ENCODE measurements at places on chromosomes 12 and 14.

DNA sequence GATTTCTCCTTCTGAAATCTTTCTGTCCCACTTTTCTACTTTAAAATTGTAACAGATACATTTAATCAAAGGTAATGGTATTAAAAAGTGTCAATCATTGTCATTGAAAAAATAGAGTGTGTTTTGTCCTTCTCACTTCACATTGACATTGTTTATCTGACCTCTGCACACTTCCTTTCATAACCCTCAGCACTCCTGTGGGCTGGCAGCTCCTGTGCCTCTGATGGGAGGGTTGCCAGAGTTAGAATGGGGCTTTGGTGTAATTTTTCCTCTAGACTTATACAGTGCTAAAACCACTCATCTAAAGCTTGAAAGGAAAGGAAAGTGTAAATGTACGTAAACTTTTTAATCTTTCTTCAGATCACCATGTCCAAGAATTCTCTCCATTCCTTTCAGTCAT, 23.7 kb downstream of the KCNA1 start:
- no peak for DNase-seq

DNA sequence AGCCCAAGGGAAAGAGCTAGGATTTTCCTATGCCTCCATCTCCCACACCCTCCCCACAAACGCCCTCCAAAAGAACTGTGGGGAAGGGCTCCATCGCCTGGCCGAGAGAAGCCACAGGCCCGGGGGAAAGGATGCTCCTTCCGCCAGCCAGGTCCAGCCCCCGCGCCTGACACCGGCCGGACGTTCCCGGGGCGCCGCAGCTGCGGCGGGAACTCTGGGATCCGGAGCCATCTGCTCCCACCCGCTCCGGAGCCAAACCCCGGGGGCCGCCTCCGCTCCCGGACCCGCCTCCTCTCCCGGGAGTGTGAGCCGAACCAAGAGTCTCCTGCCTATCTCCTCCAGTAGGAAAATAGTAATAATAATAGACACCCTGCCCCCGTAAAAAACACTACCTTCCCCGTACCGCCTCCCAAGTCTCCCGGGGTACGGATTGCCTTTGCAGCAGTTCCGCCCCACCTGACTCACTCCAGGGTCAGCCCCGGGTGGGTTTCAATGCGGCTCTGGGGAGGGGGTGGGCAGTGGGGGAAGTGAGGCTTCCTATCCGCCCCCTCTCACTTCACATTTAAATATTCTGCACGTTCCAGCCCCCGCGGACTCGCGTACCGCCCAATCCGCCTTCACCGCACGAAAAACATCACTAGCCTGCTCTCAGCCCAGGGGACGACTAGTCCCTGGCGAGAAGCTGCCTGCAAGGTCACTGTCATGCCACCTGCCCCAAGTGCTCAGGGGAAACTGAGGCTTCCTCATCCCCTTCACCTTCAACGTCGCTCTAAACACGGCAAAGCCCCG, 2.4 kb downstream of the AGAP2 start:
- no peak for DNase-seq

GRCh38 chr12:107027636-107028053, 40.7 kb upstream of the MTERF2 start:
- DNase-seq = no peak

DNA sequence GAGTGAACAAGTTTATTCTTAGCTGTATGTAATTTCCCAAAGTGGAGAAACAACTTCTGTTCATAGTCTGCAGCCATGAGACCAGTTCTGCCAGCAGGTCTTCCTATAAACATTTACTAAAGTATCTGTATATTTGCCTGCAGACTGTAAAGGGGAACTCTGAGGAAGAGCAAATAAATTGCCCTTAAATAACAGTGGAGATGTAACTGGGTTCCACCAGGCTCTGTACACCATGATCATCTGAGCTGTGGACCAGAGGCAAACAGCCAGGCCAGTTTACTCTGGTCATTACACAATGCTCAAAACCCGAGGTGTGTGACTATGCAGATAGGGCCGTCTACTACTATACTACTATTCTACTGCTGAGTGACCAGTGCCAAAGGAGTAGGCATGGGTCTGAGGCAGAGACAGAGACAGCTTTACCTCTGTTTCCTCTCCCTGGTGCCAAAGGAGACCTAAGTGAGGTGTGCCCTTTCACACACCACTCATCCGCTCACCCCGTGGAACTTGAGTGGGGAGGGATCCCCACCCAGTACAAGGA, 21.1 kb upstream of the CERS5 start:
- DNase-seq = no peak

- peak; percentile 10 for DNase-seq
These were observed 32.9 kb upstream of the FBRSL1 start for GRCh38 chr12:132456944-132457495.

DNA sequence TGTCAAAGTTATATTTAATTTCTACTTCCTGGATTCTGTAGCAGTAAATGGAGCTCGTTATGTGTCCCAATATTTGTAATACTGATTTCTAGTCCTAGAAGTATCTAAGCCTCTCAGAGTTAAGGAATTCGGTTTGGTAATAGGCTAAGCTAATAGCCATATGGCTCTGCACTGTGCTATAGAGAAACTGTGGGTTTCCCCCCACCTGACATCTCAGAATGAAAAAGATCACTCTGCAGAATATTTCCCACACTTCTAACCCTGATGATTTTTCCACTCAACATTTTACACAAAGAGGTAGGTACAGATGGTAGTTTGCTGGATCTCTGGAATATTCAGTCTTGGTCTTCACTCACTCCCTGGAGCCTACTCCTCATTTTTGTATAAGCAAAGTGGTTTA, 71.2 kb downstream of the BORCS5 start:
- no peak for DNase-seq

DNA sequence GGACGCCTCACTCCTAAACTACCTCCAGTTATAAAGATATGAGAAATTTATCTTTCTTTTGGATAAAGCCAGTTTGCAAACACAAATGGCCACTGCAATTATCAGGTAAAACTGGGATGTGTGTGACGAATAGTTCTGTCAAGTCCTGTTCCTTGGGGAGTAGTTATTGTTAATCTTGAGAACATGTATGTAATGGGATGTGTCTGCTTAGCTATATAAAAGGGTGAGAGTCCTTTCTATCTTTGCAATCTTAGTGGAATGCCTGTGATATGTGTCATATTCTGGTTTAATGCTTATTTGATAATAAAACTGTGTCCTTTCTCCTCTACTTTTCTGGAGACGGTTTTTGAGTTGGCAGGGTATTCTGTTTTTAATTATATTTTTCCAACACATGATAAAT, 56.1 kb upstream of the PKP2 start:
- no peak for DNase-seq

DNA sequence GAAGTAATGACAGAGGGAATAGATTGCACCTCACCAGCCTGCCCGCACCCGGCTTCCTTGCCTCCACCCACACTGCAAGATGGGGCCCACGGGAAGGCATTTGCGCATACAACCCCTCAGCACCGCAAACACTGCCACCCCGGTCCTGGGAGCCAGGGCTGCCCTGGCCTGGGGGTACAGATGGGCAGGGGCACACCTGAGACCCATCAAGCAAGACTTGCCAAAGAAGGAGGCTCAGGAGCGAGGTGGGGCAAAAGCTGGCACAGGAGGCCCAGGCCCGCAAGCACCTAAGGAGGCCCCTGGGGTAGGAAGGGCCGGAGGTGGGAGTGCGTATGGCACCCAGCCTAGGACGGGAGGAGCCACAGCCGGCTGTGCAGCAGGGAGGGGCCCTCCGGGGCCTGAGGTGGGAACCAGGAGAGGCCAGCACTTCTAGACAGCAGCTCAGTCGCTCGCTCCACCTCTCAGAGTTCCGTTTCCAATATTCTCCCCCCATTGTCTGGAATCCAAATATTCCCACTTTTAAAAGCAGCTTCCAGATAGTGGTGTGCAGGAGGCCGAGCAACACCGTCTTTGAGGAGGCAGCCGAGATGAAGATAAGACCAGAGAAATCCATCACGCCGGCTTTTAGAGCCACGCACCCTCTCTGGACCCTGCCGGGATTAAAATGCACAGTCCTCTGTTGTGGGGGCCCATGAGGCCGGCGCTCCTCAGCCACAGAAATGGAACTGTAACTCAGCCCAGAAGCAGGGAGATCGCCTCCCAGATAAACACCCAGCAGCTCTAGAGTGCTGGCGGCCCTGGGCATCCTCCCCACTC, 12.2 kb upstream of the C14orf180 start:
- DNase-seq = no peak

Measured in right cardiac atrium (tissue), 5 donors.